ENCODE measurements at places on chromosomes 6 and 20.

DNA sequence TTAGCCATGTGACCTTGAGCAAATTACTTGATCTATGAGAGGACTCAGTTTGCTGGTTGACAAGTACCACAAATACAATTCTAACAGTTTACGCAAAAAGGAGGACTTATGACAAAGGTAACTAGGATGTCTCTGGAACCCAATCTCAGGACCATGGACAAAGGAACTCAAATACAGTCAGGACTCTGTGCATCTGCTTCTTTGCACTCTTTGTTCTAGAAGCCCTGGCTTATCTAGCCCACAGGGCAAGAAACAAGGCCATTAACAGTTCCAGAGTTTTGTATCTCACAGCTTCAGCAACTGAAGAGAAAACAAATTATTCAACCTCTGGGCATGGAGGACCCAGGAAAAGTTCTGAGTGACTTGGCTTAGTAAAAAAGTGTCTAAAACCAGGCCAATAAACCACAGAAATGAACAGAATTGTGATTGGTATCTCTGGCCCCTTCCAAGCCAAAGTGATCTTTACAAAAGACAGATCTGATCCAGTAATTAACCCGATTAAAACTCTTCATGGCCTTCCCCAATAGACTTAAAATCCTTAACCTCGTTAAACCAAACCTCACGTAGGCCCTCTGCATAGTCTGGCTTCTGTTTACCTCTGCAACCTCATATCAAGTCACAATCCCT, 5.9 kb downstream of the WASF1 start:
- DNase-seq: no peak

- DNase-seq: no peak
Observed at GRCh38 chr6:53530346-53530745, 14.6 kb downstream of the GCLC start.

GRCh38 chr6:366389-367297, 24.9 kb upstream of the IRF4 start:
- no peak for DNase-seq

GRCh38 chr20:43658069-43658722, 8.7 kb upstream of the MYBL2 start:
- no peak for DNase-seq

- DNase-seq: no peak
Observed at GRCh38 chr6:71579902-71580301, 291.3 kb downstream of the OGFRL1 start.

DNA sequence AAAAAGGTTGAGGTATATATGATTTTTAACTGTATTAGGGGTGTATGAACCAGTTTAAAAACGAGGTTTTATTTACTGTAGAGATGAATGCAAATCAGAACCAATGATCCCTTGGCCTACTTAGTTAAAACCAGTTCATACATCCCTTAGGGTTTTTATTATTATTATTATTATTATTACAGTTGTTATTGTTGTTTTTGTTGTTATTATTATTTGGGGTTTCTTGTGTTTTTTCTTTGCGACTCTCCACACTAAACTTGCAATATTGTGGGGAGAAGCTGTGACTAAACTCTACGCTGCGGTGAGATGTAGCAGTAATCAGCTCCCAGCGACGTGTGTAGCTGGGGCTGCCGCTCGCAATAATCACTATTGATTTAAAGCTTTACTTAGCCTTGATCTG, 62.2 kb downstream of the SSR1 start:
- no peak for DNase-seq
